NCI-H1092 treated with DMSO at 0.1 percent for 48 hours (cell line): ENCODE measurements at places on chromosomes 5 and 9.
A peak's percentile ranks its signal among the peaks of the same experiment; 100 is the strongest.

DNA sequence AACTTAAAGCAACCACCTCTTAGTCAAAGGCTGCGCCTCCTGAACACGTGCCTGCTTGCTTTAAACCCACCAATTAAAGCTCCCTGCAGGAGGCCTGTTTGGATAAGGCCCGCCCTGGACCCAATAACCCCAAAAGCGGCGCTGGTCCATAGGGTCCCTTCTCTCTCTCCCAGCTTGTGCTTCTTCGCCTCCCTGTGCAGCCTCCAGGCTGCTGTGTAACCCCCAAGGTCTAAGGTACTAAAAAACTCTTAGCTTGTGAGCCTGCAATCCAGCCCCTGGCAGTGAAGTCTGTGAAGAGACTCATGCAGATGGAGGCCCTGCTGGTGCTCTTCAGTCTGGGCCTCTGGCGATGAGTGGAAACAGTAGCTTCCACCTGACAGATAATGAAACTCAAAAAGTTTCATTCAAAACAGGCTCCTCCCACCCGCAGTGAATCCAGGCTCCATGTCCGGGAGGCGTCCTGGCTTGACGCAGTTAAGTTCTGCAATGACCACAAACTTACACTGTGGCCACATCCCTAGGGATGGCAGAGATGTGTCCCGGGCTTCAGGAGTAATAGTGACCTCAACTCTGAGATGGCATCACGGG lies 97.3 kb downstream of the PRRT1B start:
- DNase-seq: no peak

DNA sequence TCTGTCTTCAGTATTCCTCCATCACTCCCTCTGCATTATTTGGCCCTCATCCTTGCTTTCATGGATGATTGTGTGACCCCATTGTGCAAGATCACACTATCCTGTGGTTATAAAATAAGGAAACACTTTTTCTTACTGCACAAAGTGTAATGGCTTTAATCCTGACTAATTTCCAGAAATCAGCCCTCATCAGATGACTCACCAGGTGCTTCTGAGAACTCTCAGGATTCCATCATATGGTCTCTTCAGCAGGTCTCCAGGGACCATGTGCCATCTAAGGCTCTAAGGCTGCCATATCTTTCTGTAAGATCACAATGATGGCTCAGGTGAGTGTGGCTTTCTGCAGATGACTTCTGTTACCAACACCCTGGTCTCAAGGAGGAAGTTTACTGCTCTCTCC lies 27.3 kb upstream of the FER start:
- DNase-seq: no peak

DNA sequence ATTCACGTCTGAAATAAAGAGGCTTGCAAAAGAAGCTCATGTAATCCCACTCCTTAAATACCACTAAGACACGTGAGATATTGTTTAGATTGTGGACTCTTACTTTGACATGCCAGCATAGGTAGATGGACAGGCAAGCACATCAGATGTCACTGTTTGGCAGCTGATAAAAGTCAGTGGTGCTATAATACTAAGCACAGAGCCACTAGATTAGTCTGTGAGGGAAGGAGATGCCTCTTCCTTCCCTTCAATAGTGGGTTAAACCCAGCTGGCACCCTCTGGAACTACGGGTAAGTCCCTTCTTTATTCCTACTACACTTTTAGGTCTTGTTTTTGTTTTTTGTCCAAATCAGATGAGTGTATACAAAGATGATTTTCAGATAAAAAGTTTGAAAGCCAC lies at the start of gene MYOT:
MYOT (plus strand) TSS at position 197 of the 400 bp plus-strand sequence. CDS start 2,792 bp downstream, outside the sequence.
- DNase-seq: no peak

DNA sequence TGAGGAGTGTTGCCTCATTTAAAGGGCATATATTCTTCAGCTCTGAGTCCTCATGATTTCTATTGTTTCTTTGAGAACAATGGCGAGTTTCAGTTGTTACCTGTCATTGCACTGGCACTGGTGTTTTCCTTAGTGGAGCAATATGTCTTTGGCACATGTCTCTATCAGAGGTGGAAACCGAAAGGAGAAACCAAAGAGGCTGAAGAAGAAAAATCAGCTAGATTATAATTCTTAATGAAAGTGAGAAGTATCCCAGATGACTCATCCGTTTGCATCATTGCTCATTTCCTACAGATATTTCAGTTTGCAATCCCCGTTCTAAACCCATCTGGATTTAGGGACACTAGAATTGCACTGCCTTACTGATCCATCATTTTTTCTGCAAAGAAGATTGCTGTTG lies 324.6 kb downstream of the TMEM232 start:
- no peak for DNase-seq

- DNase-seq: peak; percentile 78
These were observed 165.4 kb upstream of the RAI14 start for GRCh38 chr5:34490506-34491250.

GRCh38 chr9:37640246-37640645 lies 10.5 kb upstream of the FRMPD1 start:
- no peak for DNase-seq

- DNase-seq: no peak
These were observed 253.1 kb downstream of the NPR3 start for GRCh38 chr5:32964261-32964660.

DNA sequence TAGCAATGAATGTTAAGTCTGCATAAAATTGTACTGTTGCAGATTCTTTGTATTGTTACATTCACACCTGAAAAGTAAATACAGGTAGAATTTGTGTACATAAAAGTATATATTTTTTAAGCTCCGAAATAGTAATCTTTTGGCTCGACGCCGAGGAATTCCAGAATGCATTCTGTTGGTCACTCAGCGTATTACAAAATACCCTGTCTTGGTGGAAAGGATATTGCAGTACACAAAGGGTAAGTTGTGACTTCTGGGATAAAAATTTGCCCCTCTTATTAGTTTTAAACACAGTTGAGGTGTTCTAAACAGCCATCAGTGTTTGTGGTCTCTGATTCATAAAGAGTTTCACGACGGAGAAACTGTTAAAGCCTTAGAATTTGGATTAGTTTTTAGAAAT lies 257.6 kb downstream of the ARHGEF28 start:
- no peak for DNase-seq

- peak; percentile 94 for DNase-seq
These were observed 1.2 kb upstream of the RNF38 start for GRCh38 chr9:36401164-36401740.

- peak; percentile 59 for DNase-seq
These were observed 402.9 kb downstream of the CYLC2 start for GRCh38 chr9:103397868-103398600.

DNA sequence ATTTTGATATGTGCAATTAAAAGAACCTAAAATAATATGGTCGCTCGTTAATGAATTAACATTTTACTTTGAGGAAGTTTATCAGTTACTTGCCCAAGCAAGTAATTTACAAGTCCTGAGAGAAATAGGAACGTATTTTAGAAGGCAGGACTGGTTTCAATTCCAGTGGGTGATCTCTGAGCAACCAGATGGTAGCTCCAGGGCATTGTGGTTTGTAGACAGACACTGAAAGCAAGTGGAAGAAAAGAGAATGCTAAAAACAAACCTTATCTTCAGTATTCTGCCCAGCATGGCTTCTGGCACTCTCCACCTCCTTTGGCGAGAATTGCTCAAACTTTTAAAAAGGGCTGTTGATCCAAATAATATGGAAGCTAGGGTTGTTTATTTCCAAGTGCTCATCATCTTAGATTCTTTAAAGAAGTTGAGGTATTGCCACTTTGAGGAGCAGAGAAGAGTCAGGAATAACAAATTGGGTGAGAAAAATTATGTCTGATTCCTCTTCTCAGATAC lies 31.8 kb upstream of the ERAP2 start:
- no peak for DNase-seq

GRCh38 chr5:64612344-64612961 lies 77.8 kb upstream of the SHISAL2B start:
- peak; percentile 25 for DNase-seq

GRCh38 chr5:108639366-108639765 lies 108.3 kb upstream of the FER start:
- DNase-seq: no peak

GRCh38 chr9:95852059-95853032 lies 23.1 kb upstream of the ERCC6L2 start:
- DNase-seq: peak; percentile 94

DNA sequence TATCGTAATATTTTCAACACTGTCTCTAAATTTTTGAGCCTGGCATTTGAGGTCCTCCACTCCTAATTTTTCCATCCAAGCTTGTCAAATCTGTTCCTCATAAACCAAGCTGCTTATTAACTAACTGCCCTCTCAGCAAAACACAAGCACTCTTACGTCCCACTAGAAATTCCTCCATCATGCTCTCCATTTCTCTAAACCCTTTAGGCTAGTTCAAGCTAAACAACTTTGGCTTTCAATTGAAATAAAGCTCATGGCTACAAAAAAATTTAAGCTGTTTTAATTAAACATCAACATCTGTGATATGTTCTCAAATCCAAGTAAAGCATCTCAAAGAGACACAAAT lies 45.7 kb downstream of the RNF145 start:
- no peak for DNase-seq

- peak; percentile 39 for DNase-seq
These were observed 27.4 kb upstream of the CEP120 start for GRCh38 chr5:123450640-123451039.

GRCh38 chr5:12896086-12896485 lies 991.8 kb upstream of the CTNND2 start:
- no peak for DNase-seq

DNA sequence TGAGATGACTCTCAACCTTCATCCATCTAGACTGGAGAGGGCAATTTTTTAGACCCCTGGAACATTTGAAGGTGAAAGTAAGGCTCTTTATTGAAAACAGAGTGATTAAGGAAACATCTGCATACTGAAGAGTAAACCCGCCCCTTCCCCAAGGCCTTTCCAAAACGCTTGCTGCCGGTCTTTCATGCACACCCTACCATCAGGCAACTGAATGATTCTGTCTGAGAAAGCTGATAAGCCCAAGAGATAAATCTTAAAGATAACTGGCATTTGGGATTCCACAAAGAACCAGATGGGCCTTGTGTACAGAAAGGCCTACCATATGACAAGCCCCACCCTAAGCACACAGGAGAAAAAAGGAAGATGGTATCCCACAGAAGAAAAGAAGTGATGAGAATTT lies 54.4 kb upstream of the PIK3R1 start:
- no peak for DNase-seq

GRCh38 chr5:96546120-96546519 lies 113.1 kb upstream of the PCSK1 start:
- no peak for DNase-seq

- DNase-seq: peak; percentile 36
These were observed 48.2 kb downstream of the CDK5RAP2 start for GRCh38 chr9:120531683-120532300.

DNA sequence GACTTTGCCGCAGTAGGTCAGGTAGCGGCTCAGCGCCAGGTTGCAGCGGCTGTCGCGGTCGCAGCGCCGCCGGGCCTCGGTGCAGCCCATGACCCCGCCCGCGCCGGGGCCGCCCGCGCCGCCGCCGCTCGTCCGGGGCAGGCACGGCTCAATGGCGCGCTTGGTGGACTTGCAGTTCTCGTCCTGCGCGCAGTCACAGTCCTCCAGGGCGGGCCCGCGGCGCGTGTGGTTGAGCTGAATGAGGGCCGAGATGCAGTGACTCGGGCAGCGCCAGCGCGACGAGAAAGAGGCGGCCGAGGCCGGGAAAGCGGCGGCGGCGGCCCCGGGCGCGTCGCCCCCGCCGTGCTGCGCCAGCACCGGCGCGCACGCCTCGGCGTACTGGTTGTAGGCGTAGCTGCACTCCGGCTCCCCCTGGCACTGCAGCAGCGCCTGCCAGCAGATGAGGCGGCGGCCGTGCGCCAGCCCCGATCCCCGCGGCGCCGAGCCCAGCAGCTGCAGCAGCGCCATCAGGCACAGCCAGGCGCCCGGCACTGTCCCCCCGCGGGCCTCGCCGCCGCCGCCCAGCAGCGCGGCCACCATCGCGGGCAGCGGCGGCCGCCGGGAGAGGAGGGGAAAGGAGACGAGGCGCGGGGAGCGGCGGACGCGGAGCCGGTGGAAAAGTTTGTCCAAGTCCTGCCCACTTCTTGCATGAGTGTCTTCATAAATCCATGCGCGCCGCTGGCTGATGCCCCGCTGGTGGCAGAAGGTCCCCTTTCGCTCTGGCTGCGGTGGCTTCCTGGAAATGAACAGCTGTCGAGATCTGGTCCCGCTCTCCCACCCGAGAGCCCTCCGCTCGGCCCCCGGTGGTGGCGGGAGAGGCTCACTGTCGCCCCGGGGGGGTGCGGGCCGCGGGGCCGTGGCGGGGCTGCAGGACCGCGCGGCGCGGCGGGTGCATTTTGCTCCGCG lies 833 bp downstream of the GAS1 start:
- peak; percentile 51 for DNase-seq

- no peak for DNase-seq
These were observed 23.4 kb downstream of the UBE2R2 start for GRCh38 chr9:33840381-33840780.

DNA sequence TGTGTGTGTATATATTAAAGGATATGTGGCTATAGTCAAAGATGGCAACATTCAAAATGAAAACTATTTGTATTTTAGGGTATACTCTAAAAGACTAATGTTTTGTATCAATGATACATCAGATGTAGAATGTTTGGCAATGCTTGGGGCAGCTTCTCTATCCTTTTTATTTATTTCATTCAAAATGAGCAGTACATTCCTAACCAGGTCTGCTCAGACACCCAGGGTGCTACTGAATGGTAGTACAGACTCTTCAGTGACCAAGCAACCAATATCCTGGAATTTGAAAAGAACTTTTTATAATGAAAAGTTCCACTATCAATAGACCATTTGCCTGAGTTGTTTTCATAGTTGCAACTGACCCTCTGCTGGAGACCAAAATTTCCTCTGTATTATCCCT lies 23.9 kb downstream of the MEGF9 start:
- no peak for DNase-seq

DNA sequence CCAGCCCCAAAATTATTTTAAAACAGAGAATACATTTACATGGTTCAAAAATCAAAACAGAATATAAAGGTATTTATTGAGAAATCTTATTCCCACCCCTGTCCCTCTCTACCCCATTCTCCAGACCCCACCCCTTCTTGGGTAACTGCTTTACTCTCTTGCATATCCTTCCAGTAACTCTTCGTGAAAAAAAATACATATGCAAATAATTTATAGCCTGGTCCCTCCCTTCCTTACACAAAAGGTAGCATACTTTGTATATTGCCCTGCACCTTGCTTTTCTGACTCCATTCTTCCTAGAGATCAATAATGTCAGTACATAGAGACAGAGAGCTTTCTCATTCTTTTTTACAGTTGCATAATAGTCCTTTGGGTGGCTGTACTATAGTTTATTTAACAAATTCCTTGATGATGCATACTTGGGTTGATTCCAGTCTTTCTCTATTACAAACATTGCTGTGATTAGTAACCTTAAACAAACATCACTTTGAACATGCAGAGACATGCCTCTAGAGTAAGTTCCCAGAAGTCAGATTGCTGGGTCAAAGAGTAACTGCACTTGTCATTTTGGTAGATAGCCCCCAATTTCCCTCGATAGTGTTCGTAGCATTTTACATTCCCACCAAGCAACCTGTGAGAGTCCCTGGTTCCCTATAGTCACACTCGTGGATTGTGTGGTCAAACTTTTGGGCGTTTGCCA lies 47.9 kb downstream of the STOM start:
- no peak for DNase-seq

- DNase-seq: no peak
These were observed 1.1 kb upstream of the CNTFR start for GRCh38 chr9:34590381-34591247.

GRCh38 chr5:75054134-75054930 lies 2.0 kb upstream of the GCNT4 start:
- DNase-seq: no peak
